LHCN-M2 (cell line): ENCODE measurements at places on chromosomes 7 and 10. TPM values are rescaled to one million over a fixed set of nuclear protein-coding genes. Genes with fewer than 3 reads are reported as not detected.

Gene AKR1C1
- total RNA-seq = 42.6 and 56.1 TPM in 2 replicates

Gene PAX4
- not detected in 2 replicates for total RNA-seq

Gene CFAP43
- total RNA-seq = 0.06 TPM in 1 of 2 replicates, not detected in the other

Gene CALCR
- total RNA-seq = not detected in 2 replicates

Gene NODAL
- total RNA-seq = not detected in 2 replicates

Gene KLF14
- total RNA-seq = not detected in 2 replicates

Gene NAT16
- not detected in 2 replicates for total RNA-seq

Gene NXPH1
- 1.0 and 2.8 TPM in 2 replicates for total RNA-seq

Gene MET
- total RNA-seq = 133 and 149 TPM in 2 replicates

Gene MYOZ1
- total RNA-seq = not detected in 2 replicates

Gene KIF20B
- 44.4 and 48.6 TPM in 2 replicates for total RNA-seq

Gene LRRC27
- 3.7 and 5.1 TPM in 2 replicates for total RNA-seq

Gene AKR1E2
- 0.19 TPM in 1 of 2 replicates, not detected in the other for total RNA-seq

Gene INA
- total RNA-seq = not detected in 2 replicates

Gene SMKR1
- 0.46 and 0.71 TPM in 2 replicates for total RNA-seq

Gene LRIT1
- not detected in 2 replicates for total RNA-seq

Gene HYAL4
- total RNA-seq = not detected in 2 replicates

Gene CPA2
- total RNA-seq = not detected in 2 replicates

Gene SKIDA1
- total RNA-seq = 0.13 and 0.63 TPM in 2 replicates

Gene CREB5
- 6.5 and 9.0 TPM in 2 replicates for total RNA-seq

Gene CLDN3
- total RNA-seq = not detected in 2 replicates

Gene LRGUK
- 0.23 and 0.83 TPM in 2 replicates for total RNA-seq

Gene FEZF1
- total RNA-seq = 0.06 TPM in 1 of 2 replicates, not detected in the other

Gene NOM1
- 13.7 and 17.4 TPM in 2 replicates for total RNA-seq

Gene MGAM2
- total RNA-seq = not detected in 2 replicates

Gene VAX1
- not detected in 2 replicates for total RNA-seq
